ENCODE measurements at places on chromosomes 11 and 22.

DNA sequence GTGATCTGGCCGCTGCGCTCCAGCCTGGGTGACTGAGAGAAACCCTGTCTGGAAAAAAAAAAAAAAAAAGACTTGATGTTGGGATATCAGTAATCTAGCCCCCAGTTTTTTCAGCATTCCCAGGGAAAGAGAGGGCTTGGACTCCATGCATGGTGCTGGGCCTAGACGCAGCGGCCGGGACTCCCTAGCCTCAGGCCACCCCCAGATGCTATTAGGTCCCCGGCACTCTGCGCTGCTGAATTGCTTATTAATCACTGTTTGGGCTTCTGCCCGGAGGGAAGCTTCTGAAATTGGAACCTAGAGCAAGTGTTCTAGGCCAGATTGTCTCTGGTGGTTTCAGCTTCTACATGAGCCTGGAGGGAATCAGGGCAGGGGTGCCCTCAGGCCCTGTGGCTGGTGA lies 39.0 kb downstream of the SLCO2B1 start:
- no peak for DNase-seq

DNA sequence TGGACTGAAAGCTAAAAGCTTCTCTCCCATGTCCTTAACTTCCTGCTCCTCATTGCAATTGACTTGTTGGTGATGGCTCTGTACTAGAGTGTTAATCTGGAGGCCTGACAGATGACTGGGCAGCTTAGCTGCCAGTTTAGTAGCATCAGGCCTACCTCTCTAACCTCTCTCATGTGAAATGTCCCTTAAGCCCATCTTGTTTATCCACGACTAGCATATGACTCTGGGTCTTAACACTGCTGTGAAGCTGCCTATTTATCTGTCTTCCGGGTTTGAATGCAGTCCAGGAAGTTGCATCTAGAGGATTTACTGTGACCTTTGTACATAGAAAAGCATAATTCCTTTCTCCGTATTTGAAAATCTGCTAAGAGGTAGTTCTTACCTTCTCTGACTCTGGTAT lies 85.3 kb upstream of the HORMAD2 start:
- DNase-seq = no peak

DNA sequence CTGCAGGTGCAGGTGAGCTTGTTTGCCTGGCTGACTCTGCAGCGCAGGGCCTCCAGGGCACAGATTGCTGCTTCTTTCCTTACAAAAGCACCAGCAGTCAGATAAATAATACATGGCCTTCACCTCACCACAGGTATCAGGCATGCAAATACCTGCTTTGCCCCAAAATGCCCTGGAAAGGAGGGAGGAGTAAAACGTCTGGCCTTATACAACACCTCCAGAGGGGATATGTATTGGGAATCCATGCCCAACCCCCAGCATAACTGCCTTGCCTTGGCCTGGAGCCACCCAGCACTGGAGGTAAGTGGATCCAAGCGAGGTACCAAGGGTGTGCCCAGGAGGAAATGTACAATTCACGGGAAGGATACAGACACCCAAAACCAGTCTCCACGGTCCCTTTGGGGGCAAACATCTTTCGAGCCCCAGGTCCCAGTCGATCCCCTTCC lies 860 bp downstream of the TMEM184B start:
- DNase-seq = no peak

DNA sequence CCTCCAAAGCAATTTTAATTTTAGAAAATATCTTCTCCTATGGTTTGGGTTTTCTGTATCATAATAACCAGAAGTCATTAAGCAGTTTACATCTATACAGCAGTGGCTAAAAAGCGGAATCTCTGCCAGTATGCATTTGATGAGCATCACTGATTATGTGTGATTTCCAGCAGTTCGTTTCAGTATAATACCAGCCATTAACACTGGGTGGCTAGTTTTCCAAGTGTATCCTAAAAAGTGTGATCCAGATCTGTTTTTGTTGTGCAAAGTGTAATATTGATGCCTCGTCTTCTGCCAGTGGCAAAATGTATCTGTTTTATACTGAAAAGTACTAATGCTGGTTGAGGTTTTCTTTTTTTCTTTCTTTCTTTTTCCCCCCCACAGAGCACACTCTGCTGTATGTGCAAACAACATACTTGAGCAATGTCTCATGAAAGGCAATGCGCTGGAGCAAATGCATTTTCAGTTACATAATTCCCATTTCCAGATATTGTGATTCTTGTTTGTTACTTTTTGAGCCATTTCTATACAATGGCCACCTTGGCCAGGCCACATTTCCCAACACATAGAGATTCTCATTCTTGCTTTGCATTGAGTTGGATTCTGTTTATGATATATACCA lies 64.2 kb downstream of the SLC36A4 start:
- DNase-seq = no peak

- DNase-seq = no peak
Observed at GRCh38 chr11:34250732-34251588, 106.8 kb downstream of the ABTB2 start.

Measured in NCI-H1048 (cell line).